ENCODE measurements at places on chromosomes 12 and 14.

DNA sequence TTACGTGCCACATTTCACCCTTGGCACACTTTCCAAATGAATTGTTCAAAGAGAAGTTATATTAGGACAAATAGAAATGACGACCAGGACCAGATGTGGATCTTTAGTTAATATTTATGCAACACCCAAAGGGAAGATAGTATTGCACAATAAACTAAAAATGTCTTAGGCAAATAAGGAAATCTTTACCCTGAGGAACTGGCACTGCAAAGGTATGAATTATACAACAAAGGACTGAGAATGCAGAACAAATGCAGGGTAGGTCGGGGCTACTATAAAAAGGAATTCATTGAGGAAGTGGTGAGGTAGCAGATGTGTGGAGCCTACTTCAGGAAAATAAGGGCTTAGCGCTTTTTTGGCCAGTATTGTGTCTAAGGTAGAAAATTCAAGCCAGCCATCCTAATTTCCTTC lies 3.9 kb upstream of the TMTC2 start:
- DNase-seq: no peak

- DNase-seq: no peak
Measured at GRCh38 chr12:117890137-117890536, 78.7 kb downstream of the KSR2 start.

- no peak for DNase-seq
Measured at GRCh38 chr14:59336098-59336497, 129.1 kb downstream of the GPR135 start.

GRCh38 chr12:64029013-64029857 lies 184.7 kb downstream of the SRGAP1 start:
- DNase-seq: no peak

DNA sequence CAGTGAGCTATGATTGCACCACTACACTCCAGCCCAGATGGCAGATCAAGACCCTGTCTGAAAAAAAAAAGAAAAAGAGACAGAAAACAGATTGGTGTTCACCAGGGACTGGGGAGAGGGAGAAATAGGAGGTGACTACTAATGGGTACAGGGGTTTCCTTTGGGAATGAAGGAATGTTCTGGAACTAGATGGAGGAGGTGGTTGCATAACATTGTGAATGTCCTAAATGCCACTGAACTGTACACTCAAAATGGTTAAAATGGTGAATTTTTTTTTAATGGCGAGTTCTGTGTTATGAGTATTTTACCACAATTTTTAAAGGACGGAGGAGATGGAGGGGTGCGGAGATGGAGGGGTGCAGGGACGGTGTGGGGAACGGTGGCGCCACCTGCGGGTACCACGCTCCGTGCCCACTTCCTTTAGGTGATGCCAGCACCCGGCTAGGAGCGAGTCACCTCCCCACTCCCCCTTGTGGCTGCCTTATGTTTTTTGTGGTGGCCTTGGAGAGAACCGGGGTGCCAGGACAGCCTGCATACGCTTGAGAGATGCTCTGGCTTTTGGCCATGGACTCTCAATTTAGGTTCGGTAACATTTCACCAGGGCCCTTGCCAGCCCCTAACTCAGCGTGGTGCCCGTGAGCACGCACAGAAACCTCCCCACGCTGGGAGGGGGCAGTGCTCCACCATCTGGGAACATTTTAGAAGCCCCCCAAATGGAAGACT lies 16.1 kb downstream of the UBC start:
- peak; percentile 56 for DNase-seq
